ENCODE measurements at places on chromosomes 1 and 21.

GRCh38 chr1:117268535-117269455 lies 58.1 kb upstream of the VTCN1 start:
- no peak for DNase-seq

- DNase-seq: no peak
Measured at GRCh38 chr1:71210718-71211117, 129.9 kb upstream of the ZRANB2 start.

- DNase-seq: no peak
Measured at GRCh38 chr1:210631399-210631798, 302.7 kb downstream of the HHAT start.

DNA sequence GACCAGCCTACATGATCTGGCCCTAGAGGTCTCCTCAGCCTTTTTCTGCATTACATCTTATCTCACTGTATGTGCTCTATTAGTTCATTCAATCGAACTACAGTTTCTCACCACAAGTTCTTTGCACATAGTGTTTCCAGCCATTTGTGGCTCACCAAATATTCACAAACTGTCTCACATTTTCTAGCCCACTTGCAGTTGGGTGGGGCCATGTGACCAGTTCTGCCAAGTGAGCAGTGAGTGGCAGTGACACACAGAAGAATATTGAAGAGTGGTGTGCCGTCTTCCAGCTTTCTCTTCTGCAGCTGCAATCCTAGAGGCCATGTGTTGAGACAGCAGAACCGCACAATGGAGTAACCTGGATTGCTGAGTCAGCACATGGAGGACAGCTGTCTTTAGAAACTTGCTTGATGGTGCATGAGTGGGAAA lies 103.2 kb upstream of the ZNF644 start:
- DNase-seq: no peak

DNA sequence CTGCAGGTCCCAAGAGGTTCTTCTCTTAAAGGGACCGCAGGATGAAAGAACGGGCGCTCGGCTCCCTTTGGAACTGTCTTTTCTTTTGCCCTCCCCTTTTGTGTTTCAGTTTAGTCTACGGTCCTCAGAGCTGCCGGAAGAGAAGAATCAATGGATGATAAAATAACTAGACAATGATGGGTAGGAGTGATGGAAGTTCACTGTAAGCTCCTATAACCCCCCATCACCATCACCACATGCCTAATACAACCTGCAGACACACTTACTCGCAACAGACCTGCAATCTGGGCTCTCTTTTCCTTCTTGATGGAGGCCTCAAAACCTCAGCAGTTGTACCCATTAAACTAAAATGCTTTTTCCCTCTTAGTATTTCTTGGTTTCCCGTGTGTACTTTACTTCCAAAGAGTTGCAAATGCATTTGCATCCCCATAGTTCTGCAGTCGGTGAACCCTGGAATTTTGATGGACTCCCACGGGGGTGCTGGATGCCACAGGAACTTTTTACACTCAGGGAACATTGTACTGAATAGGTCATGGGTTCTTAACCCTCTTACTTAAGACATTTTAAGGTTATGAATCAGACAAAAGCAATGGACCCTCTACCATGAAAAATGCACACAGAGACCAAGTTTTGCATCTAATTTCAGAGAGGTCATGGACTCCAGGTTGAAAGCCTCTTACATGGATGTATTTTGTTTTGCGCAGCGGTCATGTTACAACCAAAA lies 633 bp upstream of the RFX5 start:
- no peak for DNase-seq

GRCh38 chr1:244759158-244759557 lies 76.3 kb upstream of the COX20 start:
- no peak for DNase-seq

DNA sequence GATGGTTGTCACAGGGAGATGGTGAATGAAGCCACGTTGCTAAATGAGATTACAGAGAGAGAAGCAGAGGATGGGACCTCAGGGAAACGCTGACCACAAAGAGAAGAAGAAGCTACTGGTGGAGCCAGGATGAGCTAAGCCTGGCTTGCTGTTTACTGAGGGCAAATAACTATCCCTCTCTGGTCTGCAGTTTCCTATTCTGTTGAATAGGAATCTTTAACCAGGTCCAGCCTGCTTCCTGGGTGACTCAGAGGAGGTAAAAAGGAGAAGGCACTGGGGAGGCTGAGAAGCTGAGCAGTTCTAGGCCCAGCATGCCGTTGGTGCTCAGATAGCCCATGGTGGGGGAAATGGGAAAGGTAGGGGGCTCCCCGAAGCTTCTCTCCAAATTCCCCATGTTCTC lies 29.6 kb downstream of the DMBX1 start:
- DNase-seq: no peak

DNA sequence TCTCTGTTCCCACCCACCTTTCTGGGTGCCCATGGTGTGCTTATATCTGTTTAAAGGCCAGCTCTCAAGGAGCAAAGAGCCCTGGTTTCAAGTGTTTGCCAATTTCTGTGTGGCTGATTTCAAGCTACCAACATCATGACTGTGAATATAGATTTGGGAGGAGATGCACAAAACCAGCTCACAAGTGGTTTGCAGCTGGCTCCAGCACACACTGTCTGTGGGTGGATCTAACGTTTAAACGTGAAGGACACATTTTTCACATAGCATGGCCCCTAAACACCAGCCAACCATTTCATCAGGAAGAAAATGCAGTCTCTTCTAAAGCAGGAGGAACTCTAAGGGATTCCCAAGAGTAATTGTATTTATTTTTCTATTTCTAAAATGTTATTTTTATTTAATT lies 65.2 kb downstream of the FCRL5 start:
- peak; percentile 67 for DNase-seq

- DNase-seq: no peak
Measured at GRCh38 chr1:54800899-54801759, at the start of gene TTC22. Gene TTC22 (minus strand): TSS chr1:54801323. CDS start chr1:54801163, 160 bp downstream.

DNA sequence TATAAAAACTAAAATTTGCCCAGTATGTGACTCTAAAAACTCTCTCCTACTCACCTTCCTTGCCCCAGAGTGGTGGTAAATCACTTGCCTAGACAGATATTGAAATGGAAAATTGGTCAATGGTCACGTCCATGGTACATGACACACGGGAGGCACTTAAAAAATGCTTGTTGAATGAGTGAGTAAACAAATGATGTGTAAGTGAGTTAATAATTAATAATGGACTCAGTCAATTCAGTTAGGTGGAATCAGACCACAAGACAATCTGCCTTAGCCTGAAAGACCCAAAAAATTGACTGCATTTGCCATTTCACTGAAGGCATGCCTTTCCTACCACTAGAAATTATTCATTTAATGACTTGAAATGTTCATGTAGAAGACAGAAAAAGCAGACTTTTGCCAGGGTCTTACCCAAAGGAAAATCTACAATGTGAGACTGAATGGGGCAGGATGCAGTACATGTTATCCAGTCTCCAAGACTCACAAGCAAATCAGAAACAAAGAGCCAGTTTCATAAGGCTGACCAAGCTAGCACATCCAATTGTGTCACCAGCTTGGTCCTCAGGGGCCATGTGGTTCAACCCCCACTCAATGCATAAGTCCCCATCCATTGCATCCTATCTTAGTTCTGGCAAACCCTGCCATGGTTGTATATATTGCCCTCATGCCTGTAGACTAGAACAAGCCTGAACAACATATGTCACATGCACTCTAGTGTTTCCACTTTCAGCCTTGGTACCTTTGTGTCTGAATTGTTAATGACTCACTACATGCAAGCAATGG lies 73.6 kb downstream of the TBX15 start:
- no peak for DNase-seq

- no peak for DNase-seq
Measured at GRCh38 chr1:160293020-160293968, 8.4 kb upstream of the PEX19 start.

- no peak for DNase-seq
Measured at GRCh38 chr1:59150577-59151386, 146.1 kb upstream of the FGGY start.
